ENCODE measurements at places on chromosomes 16 and 17. TPM values are rescaled to one million over a fixed set of nuclear protein-coding genes. Genes with fewer than 3 reads are reported as not detected.
A peak's percentile ranks its signal among the peaks of the same experiment; 100 is the strongest.

CD300H gene
- total RNA-seq = not detected

TXNDC11 gene
- 43.2 TPM for total RNA-seq

ENKD1 gene
- total RNA-seq = 7.4 TPM

G6PC1 gene
- 505 TPM for total RNA-seq

P2RX1 gene
- 0.78 TPM for total RNA-seq

CACNG1 gene
- total RNA-seq = not detected

HID1 gene
- 3.5 TPM for total RNA-seq

RGS11 gene
- 0.92 TPM for total RNA-seq

CDT1 gene
- 0.28 TPM for total RNA-seq

DNA sequence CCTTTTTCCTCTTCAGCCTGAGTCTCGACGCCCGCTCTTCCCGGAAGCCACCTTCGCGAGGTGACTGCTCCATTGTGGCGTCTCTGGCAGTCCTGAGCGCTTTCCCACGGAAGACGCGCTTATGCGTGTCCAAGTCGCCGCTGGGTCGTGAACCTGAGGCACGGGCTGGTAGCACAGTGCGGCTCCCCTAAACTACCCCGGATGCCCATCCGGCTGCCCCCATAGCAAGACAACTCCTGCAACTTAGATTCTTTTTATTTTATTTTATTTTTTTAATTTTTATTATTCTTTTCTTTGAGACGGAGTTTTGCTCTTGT is 2.1 kb upstream of the ESRP2 start:
- peak overlapping the region; percentile 94 for H3K4me3 ChIP-seq
- H3K36me3 ChIP-seq = no peaks in the 10 kb centered on the region
- peaks cover 5% of the 10 kb centered on the region for H3K4me1 ChIP-seq
- no peak for DNase-seq
- H3K27ac ChIP-seq = peak overlapping the region; percentile 72
- H3K27me3 ChIP-seq = no peaks in the 10 kb centered on the region

- no peak for DNase-seq
- peak overlapping the region; percentile 24 for H3K27ac ChIP-seq
- H3K36me3 ChIP-seq = no peaks in the 10 kb centered on the region
- H3K4me3 ChIP-seq = no peak overlapping the region
- peaks cover 21% of the 10 kb centered on the region for H3K4me1 ChIP-seq
Observed at GRCh38 chr17:47279062-47279801, 25.6 kb downstream of the ITGB3 start.

GRCh38 chr17:28645576-28645939 is 600 bp upstream of the BLTP2 start:
- no peak for DNase-seq
- peak overlapping the region; percentile 77 for H3K27ac ChIP-seq
- peak overlapping the region; percentile 73 for H3K4me3 ChIP-seq
- H3K36me3 ChIP-seq = peaks cover 13% of the 10 kb centered on the region

- H3K36me3 ChIP-seq = no peaks in the 10 kb centered on the region
- no peak overlapping the region for H3K4me3 ChIP-seq
- H3K27ac ChIP-seq = no peak overlapping the region
- DNase-seq = no peak
- no peaks in the 10 kb centered on the region for H3K27me3 ChIP-seq
Observed at GRCh38 chr17:76877437-76877836, 9.2 kb downstream of the MGAT5B start.

- no peak overlapping the region for H3K4me3 ChIP-seq
- H3K27me3 ChIP-seq = no peaks in the 10 kb centered on the region
- peaks cover 2% of the 10 kb centered on the region for H3K36me3 ChIP-seq
- no peak overlapping the region for H3K27ac ChIP-seq
- DNase-seq = no peak
Observed at GRCh38 chr16:71676236-71676635, 48.3 kb downstream of the PHLPP2 start.

DNA sequence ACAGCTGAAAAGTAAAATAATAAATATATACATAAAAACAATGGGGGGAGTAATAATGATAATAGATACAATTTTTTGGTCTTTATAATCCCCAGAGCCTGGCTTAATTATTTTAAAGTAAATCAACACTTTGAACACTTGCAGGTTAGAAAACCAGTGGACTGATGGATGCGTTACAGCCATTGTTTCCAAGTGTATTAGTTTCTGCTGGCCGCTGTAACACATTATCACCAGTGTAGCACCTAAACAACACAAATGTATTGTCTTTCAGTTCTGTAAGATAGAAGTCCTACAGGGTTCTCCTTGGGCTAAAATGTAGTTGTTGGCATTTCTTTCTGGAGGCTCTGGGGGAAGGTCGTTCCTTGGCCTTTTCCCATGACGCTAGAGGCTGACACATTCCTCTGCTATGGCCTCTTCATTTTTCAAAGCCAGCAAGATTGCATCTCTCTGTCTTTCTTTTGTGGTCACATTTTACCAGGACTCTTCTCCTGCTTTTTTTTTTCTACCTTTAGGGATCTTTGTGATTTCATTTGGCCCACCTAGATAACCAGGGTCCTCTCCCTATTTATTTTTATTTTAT is 116.8 kb downstream of the WWOX start:
- no peak overlapping the region for H3K4me3 ChIP-seq
- H3K27me3 ChIP-seq = no peaks in the 10 kb centered on the region
- no peaks in the 10 kb centered on the region for H3K36me3 ChIP-seq
- no peaks in the 10 kb centered on the region for H3K4me1 ChIP-seq

- no peaks in the 10 kb centered on the region for H3K27me3 ChIP-seq
- peak; percentile 85 for DNase-seq
- peaks cover 29% of the 10 kb centered on the region for H3K4me1 ChIP-seq
- peak within 1 kb of the TSS; percentile 50 for H3K27ac ChIP-seq
- peak within 1 kb of the TSS; percentile 71 for H3K4me3 ChIP-seq
- peaks cover 18% of the 10 kb centered on the region for H3K36me3 ChIP-seq
Observed at GRCh38 chr17:42120770-42121769, at the start of gene KAT2A. TSS of gene KAT2A (minus strand) at chr17:42121367. CDS start at chr17:42121304, 63 bp downstream.

- H3K27ac ChIP-seq = no peak overlapping the region
- H3K4me3 ChIP-seq = no peak overlapping the region
- no peak for DNase-seq
- H3K4me1 ChIP-seq = no peaks in the 10 kb centered on the region
Observed at GRCh38 chr17:7677388-7678067, 9.8 kb downstream of the TP53 start.

DNA sequence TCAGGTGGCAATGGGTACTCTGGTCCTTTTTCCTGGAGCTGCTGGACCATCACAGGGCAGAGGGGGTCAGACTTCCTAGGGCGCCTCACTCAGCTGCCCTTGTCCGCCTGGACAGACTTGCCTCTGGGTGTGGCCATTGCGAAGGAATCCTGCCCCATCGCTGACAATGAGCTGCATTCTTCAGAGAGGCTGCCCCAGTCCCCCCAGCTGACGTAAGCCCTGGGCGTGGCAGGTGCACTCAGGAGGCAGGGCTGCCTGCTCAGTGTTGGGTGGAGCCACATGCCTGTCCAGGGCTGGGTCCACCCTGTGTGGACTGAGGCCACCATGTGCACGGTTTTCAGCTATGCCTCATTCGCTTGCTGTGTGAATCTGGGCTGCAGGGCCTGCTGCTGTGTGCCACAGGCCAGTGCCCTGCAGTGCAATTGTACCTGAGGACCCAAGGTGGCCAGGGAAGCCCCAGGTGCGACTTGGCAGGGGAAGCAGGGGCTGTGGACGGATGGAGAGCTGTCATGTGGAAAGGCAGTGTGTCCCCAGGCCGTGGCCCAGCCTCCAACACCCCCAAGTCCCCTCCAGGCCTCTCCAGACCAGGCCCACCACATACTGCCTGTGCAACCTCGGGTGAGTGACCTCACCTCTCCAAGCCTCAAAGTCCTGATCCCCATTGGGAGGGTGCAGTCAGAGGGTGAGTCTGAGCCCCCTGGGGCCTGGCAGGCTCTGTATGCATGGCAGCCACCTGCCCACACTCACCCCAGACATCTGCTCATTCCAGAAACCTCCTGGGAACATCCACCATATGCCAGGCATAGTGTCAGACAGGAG is 14.0 kb upstream of the MPRIP start:
- no peak for DNase-seq
- H3K27me3 ChIP-seq = no peaks in the 10 kb centered on the region
- H3K4me1 ChIP-seq = peaks cover 8% of the 10 kb centered on the region
- H3K4me3 ChIP-seq = no peak overlapping the region
- no peaks in the 10 kb centered on the region for H3K36me3 ChIP-seq
- H3K27ac ChIP-seq = no peak overlapping the region

GRCh38 chr17:16488186-16488967 is 3.6 kb downstream of the LRRC75A start:
- no peaks in the 10 kb centered on the region for H3K4me1 ChIP-seq
- H3K4me3 ChIP-seq = no peak overlapping the region
- no peak overlapping the region for H3K27ac ChIP-seq
- no peaks in the 10 kb centered on the region for H3K36me3 ChIP-seq
- H3K27me3 ChIP-seq = no peaks in the 10 kb centered on the region
- DNase-seq = no peak

- H3K36me3 ChIP-seq = no peaks in the 10 kb centered on the region
- no peaks in the 10 kb centered on the region for H3K4me1 ChIP-seq
- no peak overlapping the region for H3K4me3 ChIP-seq
- no peak for DNase-seq
- H3K27ac ChIP-seq = no peak overlapping the region
- H3K27me3 ChIP-seq = no peaks in the 10 kb centered on the region
Observed at GRCh38 chr17:10336393-10336792, 36.4 kb downstream of the MYH13 start.

DNA sequence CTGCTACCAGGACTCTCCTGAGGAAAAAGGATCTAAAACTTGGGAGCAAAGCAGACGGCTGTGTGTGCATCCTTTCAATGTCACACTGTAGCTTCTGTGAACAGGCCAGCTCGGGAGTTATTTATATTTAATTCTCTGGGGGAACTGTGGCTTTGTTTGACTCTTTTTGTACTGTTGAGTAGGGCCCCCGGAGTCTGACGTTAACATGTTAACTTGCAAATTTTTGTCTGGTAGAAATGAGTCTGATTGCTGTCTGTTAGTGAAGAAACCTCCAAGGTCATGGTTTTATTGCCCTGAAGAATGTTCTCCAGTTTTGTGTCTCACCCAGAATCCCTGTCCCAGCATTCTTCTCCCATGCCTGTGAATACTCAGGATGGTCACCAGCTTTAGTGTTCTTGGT is 14.2 kb upstream of the KCNG4 start:
- H3K27ac ChIP-seq = no peak overlapping the region
- no peak overlapping the region for H3K4me3 ChIP-seq
- H3K27me3 ChIP-seq = no peaks in the 10 kb centered on the region
- DNase-seq = no peak
- no peaks in the 10 kb centered on the region for H3K4me1 ChIP-seq

- DNase-seq = no peak
- H3K36me3 ChIP-seq = no peaks in the 10 kb centered on the region
- no peak overlapping the region for H3K27ac ChIP-seq
- no peaks in the 10 kb centered on the region for H3K27me3 ChIP-seq
- no peak overlapping the region for H3K4me3 ChIP-seq
- no peaks in the 10 kb centered on the region for H3K4me1 ChIP-seq
Observed at GRCh38 chr16:11439790-11440656, 94.8 kb downstream of the RMI2 start.

GRCh38 chr17:80834893-80835275 is 156.8 kb upstream of the CHMP6 start:
- DNase-seq = no peak
- no peaks in the 10 kb centered on the region for H3K27me3 ChIP-seq
- no peak overlapping the region for H3K4me3 ChIP-seq
- H3K27ac ChIP-seq = no peak overlapping the region

DNA sequence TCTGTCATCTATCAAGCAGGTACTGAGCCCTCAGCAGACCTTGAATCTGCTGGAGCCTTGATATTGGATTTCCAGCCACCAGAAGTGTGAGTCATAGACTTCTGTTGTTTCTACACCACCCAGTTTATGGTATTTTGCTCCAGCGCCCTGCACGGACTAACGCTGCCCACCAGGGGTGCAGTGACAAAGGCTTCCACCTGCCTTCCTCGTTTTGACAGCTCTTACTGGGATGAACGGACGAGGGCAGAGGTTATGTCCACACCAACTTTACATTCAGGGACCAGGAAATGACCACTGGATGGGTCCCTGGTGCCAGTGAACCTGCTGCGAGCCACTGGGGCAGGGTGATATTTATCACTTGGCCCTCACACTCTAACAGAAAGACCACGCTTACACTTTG is 66.6 kb upstream of the CBX4 start:
- no peaks in the 10 kb centered on the region for H3K27me3 ChIP-seq
- no peak for DNase-seq
- no peaks in the 10 kb centered on the region for H3K4me1 ChIP-seq

GRCh38 chr17:29020576-29020975 is 14.7 kb upstream of the SEZ6 start:
- no peaks in the 10 kb centered on the region for H3K27me3 ChIP-seq
- H3K36me3 ChIP-seq = no peaks in the 10 kb centered on the region

- DNase-seq = no peak
- no peaks in the 10 kb centered on the region for H3K36me3 ChIP-seq
- no peaks in the 10 kb centered on the region for H3K27me3 ChIP-seq
- no peaks in the 10 kb centered on the region for H3K4me1 ChIP-seq
Observed at GRCh38 chr16:14958323-14958600, 16.6 kb upstream of the PDXDC1 start.

- no peak overlapping the region for H3K4me3 ChIP-seq
- no peaks in the 10 kb centered on the region for H3K36me3 ChIP-seq
- peak; percentile 36 for DNase-seq
- H3K27ac ChIP-seq = no peak overlapping the region
Observed at GRCh38 chr16:89031715-89032659, 55.0 kb upstream of the CBFA2T3 start.

GRCh38 chr17:49829026-49829425 is 18.8 kb downstream of the TAC4 start:
- no peak overlapping the region for H3K4me3 ChIP-seq
- no peak for DNase-seq
- H3K4me1 ChIP-seq = peaks cover 6% of the 10 kb centered on the region
- peaks cover 16% of the 10 kb centered on the region for H3K36me3 ChIP-seq
- no peaks in the 10 kb centered on the region for H3K27me3 ChIP-seq

- H3K36me3 ChIP-seq = no peaks in the 10 kb centered on the region
- no peak overlapping the region for H3K27ac ChIP-seq
- no peak for DNase-seq
- H3K4me1 ChIP-seq = no peaks in the 10 kb centered on the region
- no peak overlapping the region for H3K4me3 ChIP-seq
Observed at GRCh38 chr17:15194859-15195277, 70.3 kb downstream of the PMP22 start.

- H3K4me1 ChIP-seq = no peaks in the 10 kb centered on the region
- DNase-seq = peak; percentile 41
- no peaks in the 10 kb centered on the region for H3K36me3 ChIP-seq
Observed at GRCh38 chr17:574061-574460, 140.6 kb downstream of the VPS53 start.

DNA sequence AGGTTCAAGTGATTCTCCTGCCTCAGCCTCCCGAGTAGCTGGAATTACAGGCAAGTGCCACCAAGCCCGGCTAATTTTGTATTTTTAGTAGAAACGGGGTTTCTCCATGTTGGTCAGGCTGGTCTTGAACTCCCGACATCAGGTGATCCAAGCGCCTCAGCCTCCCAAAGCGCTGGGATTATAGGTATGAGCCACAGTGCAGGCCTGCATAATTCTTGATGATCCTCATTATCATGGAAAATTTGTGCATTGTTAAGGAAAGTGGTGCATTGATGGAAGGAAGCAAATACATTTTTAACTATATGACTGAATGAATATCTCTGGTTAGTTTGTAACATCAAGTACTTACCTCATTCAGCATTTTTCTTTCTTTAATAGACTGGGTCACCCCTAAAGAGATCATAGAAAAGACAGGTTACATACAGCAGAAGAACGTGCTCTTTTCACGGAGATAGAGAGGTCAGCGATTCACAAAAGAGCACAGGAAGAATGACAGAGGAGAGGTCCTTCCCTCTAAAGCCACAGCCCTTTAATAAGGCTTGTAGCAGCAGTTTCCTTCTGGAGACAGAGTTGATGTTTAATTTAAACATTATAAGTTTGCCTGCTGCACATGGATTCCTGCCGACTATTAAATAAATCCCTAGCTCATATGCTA is 38.1 kb downstream of the RND2 start:
- peaks cover 4% of the 10 kb centered on the region for H3K4me1 ChIP-seq
- no peak overlapping the region for H3K27ac ChIP-seq
- H3K27me3 ChIP-seq = no peaks in the 10 kb centered on the region
- H3K4me3 ChIP-seq = no peak overlapping the region
- H3K36me3 ChIP-seq = no peaks in the 10 kb centered on the region

Data from right lobe of liver (tissue), 6 donors.